Camera-type eye (tissue), 1 donor: ENCODE measurements at places on chromosomes 11 and 22. TPM values are rescaled to one million over a fixed set of nuclear protein-coding genes. Genes with fewer than 3 reads are reported as not detected.

CASP1 gene
- total RNA-seq, result 6.8 TPM

YPEL1 gene
- 26.9 TPM for total RNA-seq

OR52A1 gene
- total RNA-seq, result not detected

SLC22A6 gene
- 0.88 TPM for total RNA-seq

CASP5 gene
- total RNA-seq, result not detected

MMP12 gene
- not detected for total RNA-seq

KCNQ1 gene
- 1.6 TPM for total RNA-seq

SHANK2 gene
- 28.9 TPM for total RNA-seq

RAB30 gene
- 70.5 TPM for total RNA-seq

OR10A2 gene
- 0.22 TPM for total RNA-seq

GVQW3 gene
- 20.3 TPM for total RNA-seq

CATSPER1 gene
- not detected for total RNA-seq

C11orf97 gene
- not detected for total RNA-seq

SLC7A4 gene
- total RNA-seq, result 0.27 TPM

CTSW gene
- total RNA-seq, result 0.77 TPM

DPAGT1 gene
- 29.1 TPM for total RNA-seq

PNPLA5 gene
- total RNA-seq, result 0.16 TPM

CHRDL2 gene
- not detected for total RNA-seq

CCDC15 gene
- 5.2 TPM for total RNA-seq

ZNF215 gene
- total RNA-seq, result 2.1 TPM

PDHX gene
- 54.4 TPM for total RNA-seq

OR8D4 gene
- total RNA-seq, result not detected

ACR gene
- not detected for total RNA-seq

RANBP1 gene
- 153 TPM for total RNA-seq

DERL3 gene
- 1.2 TPM for total RNA-seq

THY1 gene
- 37.3 TPM for total RNA-seq

SNX32 gene
- total RNA-seq, result 3.1 TPM

PDE2A gene
- total RNA-seq, result 16.2 TPM

GAL3ST3 gene
- 8.4 TPM for total RNA-seq

RPS13 gene
- total RNA-seq, result 660 TPM

IMMP1L gene
- total RNA-seq, result 41.6 TPM

ACTN3 gene
- 0.49 TPM for total RNA-seq

KIRREL3 gene
- total RNA-seq, result 9.6 TPM

EPS8L2 gene
- 14.1 TPM for total RNA-seq

OR51B4 gene
- total RNA-seq, result not detected

CLMP gene
- total RNA-seq, result 39.9 TPM

PLAAT2 gene
- total RNA-seq, result 4.8 TPM

DKK3 gene
- 532 TPM for total RNA-seq

FGF4 gene
- not detected for total RNA-seq

KCNJ5 gene
- total RNA-seq, result 4.3 TPM

SLC22A8 gene
- total RNA-seq, result 8.5 TPM

MYO18B gene
- total RNA-seq, result 8.3 TPM

CEP126 gene
- total RNA-seq, result 17.2 TPM

KRTAP5-8 gene
- not detected for total RNA-seq

C2CD3 gene
- 44.8 TPM for total RNA-seq

PPP6R3 gene
- total RNA-seq, result 247 TPM

WNT7B gene
- total RNA-seq, result 8.4 TPM

PLAAT4 gene
- 9.8 TPM for total RNA-seq

CNGA4 gene
- total RNA-seq, result 0.27 TPM

TYR gene
- total RNA-seq, result 65.3 TPM

ADAMTS8 gene
- total RNA-seq, result 6.5 TPM

BTBD18 gene
- not detected for total RNA-seq

SCGB2A2 gene
- not detected for total RNA-seq

CABP7 gene
- total RNA-seq, result 2.3 TPM

PTPMT1 gene
- 87.0 TPM for total RNA-seq
